ENCODE measurements at places on chromosomes 13 and 19. TPM values are rescaled to one million over a fixed set of nuclear protein-coding genes. Genes with fewer than 3 reads are reported as not detected.

Gene ZNF439
- total RNA-seq, result 16.0 TPM

Gene MADCAM1
- total RNA-seq, result 0.33 TPM

Gene STK24
- 64.0 TPM for total RNA-seq

Gene GPR12
- total RNA-seq, result not detected

Measured in melanocyte of skin (primary cell).